Suppressor macrophage (primary cell): ENCODE measurements at places on chromosomes 1 and 21.

GRCh38 chr1:225875044-225875815 lies 7.0 kb downstream of the TMEM63A start:
- no peak for DNase-seq

GRCh38 chr1:40692429-40692895 lies 958 bp downstream of the NFYC start:
- peak; percentile 16 for DNase-seq

DNA sequence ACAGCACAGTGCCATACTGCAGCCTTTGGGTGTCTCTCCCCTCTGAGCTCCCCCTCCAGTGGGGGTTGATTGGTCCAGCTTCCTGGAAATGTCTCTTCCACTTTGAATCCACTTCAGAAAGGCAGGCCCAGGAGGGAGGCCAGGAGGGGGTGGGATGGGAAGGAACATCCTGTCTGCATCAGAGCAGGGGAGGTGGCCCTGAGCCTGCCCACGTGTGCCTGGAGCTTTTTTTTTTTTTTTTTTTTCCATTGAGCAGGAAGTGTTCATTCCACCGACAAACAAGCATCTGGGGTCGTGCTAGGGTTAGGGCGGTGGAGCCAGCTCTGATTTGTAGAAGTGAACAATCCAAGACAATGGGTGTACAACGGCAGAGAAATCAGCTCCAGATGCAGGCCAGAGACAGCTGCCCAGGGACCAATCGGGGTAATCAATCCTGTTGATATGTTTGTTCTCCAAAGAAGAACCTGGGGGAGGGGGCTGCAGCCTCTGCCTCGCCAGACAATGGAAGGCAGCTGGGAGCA lies 93.3 kb downstream of the SSBP3 start:
- no peak for DNase-seq

GRCh38 chr1:55311057-55311641 lies 96.0 kb upstream of the USP24 start:
- no peak for DNase-seq

- DNase-seq = peak; percentile 80
These were observed 33.6 kb upstream of the FHAD1 start for GRCh38 chr1:15213341-15213821.

- no peak for DNase-seq
These were observed 148.3 kb downstream of the PEX14 start for GRCh38 chr1:10622910-10623685.

DNA sequence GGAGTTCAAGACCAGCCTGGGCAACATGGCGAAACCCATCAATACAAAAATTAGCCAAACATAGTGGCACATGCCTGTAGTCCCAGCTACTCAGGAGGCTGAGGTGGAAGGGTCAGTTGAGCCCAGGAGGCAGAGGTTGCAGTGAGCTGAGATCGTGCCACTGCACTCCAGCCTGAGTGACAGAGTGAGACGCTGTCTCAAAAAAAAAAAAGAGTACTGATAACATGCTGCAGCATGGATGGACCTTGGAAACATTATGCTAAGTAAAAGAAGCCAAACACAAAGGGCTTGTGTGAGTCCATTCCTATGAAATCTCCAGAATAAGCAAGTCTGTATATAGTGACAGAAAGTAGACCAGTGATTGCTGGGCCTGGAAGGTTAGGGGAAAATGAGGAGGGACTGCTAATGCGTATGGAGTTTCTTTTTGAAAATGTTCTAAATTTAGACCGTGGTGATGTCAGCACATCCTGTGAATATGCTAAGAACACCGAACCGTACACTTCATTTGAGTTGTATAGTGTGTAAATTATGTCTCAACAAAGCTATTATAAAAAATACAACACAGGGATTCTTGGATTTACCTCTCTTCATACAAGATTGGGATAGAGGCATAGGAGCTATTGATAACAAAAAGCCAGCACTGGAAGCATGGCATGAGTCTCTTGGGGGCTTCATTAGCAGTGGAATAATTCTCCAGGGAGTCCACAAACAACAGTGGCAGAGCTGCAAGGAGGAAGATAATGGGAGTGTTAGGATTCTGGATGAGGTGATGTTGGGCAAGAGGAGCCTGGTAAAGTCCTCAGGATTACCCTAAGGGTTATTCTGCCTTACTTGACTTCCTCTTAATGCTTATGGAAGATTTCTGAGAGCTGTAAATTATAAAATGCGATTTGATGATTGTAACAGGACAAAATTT lies 73.5 kb downstream of the TTC3 start:
- DNase-seq = no peak
